ENCODE measurements at places on chromosomes 2 and 18.

DNA sequence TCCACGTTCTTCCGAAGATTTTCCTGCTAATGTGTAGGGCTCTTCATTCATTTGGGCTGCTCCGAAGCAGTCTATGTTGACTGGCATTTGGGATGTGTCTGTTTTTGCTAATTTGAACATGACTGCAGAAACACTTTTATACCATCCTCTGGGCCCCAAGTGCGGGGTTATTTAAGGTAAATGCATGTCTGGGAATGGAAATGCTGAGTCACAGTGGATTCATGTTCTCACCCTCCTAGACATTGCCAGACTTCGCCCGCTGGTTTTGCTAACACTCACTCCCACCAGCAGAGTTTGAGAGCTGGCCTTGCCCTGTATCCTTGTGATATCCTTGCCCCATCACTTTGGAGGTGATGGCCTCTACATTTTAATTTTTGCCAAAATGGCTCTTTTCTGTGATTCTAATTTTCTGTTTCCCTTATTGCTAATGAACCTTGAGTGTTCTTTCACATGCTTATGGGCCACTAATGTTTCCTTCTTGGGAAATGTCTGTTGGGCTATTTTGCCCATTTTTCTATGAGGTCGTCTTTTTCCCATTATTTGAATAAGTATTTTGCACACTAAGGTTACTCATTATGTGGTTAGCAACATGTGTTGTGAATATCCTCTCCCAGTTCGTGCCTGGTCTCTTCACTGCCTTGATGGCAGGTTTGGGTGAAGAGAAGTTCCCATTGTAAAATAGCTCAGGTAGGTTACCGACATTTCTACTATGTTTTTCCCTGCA lies 204.1 kb downstream of the GLI2 start:
- no peak for DNase-seq

DNA sequence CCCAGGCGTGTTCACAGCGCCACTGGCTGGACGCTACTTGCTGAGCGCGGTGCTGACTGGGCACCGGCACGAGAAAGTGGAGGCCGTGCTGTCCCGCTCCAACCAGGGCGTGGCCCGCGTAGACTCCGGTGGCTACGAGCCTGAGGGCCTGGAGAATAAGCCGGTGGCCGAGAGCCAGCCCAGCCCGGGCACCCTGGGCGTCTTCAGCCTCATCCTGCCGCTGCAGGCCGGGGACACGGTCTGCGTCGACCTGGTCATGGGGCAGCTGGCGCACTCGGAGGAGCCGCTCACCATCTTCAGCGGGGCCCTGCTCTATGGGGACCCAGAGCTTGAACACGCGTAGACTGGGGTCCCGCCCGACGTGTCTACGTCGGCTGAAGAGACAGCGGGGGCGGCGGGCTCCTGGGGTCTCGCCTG lies 891 bp upstream of the KHK start:
- DNase-seq: no peak

GRCh38 chr18:31102025-31102684 lies at the start of gene DSC2:
TSS of gene DSC2 (minus strand) at chr18:31102421. CDS start at chr18:31101971, 450 bp downstream.
- DNase-seq: peak; percentile 33

- DNase-seq: no peak
Measured at GRCh38 chr2:188452084-188452483, 160.4 kb downstream of the GULP1 start.

DNA sequence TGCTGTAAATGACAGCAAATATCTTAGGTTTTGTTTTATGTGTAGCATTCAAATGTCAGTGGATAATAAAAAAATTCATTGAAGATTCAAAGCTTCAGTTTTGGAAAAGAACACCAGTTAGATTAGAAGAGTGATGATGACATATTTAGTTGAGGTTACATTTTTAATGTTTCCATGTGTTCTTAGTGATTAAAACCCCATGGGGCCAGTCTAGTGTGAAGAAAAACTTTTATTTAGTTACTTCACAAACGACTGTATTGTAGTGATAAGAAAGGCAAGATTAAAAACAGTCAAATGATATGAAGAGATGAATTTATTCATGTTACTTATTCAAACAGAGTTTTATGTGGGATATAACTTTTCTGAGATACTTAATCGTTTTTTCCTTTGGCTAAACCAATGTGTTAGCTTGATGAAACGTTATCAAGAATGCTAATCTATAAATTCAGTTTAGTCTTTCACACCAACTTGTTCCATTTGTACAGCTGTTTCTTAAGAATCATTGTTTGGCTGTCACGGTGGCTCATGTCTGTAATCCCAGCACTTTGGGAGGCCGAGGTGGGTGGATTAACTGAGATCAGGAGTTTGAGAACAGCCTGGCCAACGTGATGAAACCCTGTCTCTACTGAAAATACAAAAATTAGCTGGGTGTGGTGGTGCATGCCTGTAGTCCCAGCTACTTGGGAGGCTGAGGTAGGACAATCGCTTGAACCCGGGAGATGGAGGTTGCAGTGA lies 11.6 kb downstream of the BMPR2 start:
- DNase-seq: no peak

- no peak for DNase-seq
Measured at GRCh38 chr2:203824603-203825002, 43.0 kb upstream of the CTLA4 start.

DNA sequence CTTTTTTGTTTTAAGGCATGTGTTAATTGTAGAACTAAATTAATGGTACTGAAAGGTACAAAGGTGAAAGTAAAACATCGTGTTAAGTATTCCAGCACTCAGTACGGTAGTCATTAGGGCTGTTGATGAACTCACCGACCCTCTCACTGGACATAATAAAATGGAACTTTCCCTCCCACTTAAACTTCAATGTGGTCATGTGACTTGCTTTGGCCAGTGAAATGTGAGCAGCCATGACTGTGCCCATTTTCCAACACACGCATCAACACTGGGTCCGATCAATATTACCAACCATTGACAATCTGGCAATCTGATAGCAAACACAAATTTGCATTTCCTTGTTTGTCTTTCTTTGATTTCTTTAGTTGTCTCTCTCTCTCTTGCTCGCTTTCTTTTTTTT lies 125.1 kb downstream of the SPP2 start:
- no peak for DNase-seq

- no peak for DNase-seq
Measured at GRCh38 chr2:8317418-8317817, 364.4 kb upstream of the ID2 start.

DNA sequence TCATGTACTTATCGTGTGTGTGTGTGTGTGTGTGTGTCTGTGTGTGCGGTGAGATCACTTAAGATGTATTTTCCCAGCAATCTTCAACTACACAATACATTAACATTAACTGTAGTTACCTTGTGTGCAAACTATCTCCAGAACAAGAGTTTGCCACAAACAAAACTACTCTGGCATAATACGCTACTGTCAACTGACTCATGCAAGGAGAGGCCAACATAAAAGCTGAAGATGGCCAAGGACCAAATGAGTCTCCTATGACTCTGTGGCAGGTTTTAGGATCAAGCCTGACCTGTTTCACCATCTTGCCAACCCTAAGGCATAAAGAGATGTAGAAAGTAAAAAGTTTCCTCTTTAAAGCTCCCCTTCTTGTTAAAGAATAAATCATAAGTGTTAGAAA lies 20.1 kb downstream of the CYB5A start:
- no peak for DNase-seq

- no peak for DNase-seq
Measured at GRCh38 chr18:73728657-73729056, 419.0 kb downstream of the FBXO15 start.

GRCh38 chr2:231928901-231929725 lies 2.9 kb upstream of the NPPC start:
- no peak for DNase-seq

DNA sequence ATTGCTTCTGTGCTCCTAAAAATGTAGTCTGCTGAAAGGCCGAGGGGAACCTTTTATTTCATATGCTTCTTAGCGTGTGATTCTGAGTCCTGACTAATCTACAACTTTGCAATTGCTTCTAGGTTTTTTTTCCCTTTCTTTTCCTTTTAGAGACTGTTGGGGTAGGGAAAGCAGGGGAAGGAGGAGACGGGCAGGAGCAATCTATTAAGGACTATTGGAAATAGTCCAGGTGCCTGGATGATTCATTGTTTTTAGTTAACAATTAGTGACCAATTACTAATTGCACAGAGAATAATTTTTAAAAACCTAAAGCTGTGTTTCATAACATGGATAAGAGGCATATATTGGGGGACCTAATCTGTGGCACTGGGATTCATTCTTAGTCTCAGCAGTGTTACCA lies 49.4 kb upstream of the STON1 start:
- DNase-seq: no peak

DNA sequence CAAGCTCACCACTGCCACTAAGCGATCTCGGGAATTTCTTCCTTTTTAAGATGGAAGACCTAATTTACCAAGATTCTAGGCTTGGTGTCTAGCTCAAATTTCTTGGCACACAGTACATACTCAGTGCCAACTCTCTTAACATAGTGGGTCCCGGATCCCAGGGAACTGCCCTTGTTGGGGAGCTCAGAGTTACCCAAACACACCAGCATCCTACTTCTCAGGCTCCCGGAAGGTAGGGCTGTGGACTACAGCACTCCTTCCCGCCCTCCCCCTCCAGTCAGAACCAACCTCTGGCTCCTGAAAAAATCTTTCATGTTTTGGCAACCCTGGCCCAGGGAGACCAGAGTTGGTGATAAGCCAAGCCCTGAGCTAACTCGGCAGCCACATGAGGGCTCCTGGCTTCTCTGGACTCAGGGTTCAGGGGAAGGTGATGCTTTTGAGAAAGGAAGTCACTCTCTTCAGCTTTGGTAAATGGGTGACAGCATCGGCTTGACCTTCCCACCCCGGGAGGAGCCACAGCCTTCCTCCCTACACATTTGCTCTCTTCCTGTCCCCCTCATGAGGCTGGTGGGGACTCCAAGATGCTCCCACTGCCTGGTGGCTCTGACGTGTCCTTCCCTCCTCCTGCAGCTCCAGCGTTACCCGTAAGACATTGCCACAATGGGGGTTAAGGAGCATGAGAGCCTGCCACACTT lies 8.8 kb downstream of the ODC1 start:
- no peak for DNase-seq

GRCh38 chr18:65363011-65363410 lies 387.8 kb upstream of the CDH7 start:
- DNase-seq: no peak

GRCh38 chr2:43387092-43388062 lies 161.0 kb upstream of the ZFP36L2 start:
- DNase-seq: no peak

DNA sequence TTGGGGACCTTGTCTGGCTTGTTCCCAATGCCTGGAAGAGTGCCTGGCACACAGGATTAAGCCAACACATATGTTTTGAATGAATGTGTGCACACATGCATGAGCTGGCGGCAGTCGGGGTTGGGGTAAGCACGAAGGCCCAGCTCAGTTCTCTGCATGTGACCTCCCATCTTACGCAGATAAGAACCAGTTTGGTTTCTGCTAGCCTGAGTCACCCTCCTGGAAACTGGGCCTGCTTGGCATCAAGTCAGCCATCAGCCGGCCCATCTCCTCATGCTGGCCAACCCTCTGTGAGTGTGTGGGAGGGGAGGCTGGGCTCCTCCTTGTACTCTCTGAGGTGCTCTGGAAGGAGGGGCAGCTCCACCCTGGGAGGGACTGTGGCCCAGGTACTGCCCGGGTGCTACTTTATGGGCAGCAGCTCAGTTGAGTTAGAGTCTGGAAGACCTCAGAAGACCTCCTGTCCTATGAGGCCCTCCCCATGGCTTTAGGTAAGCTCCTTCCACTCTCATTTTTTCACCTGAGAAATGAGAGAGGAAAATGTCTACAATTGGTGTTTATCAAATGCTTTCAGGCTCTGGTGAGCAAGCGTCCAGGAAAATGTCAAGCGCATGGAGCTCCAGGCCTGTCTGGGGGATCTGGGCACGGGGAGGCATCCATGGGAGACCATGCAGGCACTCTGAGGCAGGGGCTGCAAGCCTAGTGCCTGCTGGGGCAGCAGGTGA lies 9.7 kb upstream of the IL1RN start:
- DNase-seq: no peak

- no peak for DNase-seq
Measured at GRCh38 chr2:26178746-26179436, 6.0 kb downstream of the GAREM2 start.

DNA sequence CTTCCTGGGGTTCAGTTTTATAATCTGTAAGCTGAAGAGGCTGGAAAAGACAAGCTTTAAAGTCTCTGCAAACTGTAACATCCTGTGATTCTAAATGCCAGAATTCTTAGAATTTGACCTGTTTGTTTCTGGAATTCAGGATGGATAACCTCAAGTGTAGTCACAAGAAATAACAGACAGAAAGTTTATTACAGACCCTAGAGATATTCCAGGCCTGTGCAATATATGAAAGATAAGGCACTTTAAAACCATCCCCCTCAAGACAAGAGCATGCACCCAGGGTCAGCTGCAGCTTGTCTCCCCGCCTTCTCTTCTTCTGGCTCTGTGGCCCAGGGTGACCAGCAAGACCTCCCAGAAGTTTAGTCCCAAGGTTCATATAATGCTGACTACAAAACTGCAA lies 298.7 kb upstream of the ACVR2A start:
- DNase-seq: no peak
